NCI-H1417 treated with DMSO at 0.1 percent for 48 hours (cell line): ENCODE measurements at places on chromosomes 1 and 21.
A peak's percentile ranks its signal among the peaks of the same experiment; 100 is the strongest.

GRCh38 chr1:220734571-220735326, 13.4 kb upstream of the MTARC2 start:
- no peak for DNase-seq

GRCh38 chr1:16926491-16927073, 4.9 kb downstream of the CROCC start:
- DNase-seq = peak; percentile 84

- no peak for DNase-seq
Measured at GRCh38 chr1:65317866-65318653, 8.7 kb downstream of the DNAJC6 start.

- no peak for DNase-seq
Measured at GRCh38 chr1:41622859-41623732, 138.6 kb upstream of the EDN2 start.

- DNase-seq = no peak
Measured at GRCh38 chr1:29453502-29454240, 217.3 kb downstream of the PTPRU start.

- no peak for DNase-seq
Measured at GRCh38 chr21:19029816-19030215, 626.2 kb upstream of the TMPRSS15 start.

GRCh38 chr1:201013991-201014815, 9.3 kb downstream of the KIF21B start:
- DNase-seq = no peak

DNA sequence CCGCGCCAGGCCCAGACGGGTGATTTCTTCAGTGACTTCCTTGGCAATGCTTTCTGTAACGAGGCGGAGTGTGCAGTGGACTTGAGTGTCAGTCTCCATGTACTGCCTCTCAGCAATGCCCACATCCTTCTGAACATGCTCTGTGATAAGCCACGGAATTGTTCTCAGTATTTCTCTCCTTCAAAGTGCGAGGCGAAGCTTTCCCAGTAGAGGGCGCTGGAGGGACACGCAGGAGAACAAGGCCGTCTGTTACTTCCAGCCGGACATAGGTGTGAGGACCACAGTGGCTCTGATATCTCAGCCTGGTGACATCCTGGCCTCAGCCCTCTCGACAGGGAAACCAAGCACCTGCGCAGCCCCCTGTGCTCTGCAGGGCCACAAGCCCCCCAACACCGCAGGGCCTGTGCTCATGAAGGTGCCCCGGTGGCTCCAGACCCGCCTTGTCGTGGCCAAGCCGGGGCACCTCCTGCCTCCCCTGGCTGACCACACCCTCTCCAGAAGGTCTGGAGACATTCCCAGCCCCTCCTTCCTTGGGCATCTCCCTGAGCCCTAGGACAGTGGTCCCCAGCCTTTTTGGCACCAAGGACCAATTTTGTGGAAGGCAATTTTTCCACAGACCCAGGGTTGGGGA, 46.1 kb upstream of the BACE2 start:
- DNase-seq = peak; percentile 21

DNA sequence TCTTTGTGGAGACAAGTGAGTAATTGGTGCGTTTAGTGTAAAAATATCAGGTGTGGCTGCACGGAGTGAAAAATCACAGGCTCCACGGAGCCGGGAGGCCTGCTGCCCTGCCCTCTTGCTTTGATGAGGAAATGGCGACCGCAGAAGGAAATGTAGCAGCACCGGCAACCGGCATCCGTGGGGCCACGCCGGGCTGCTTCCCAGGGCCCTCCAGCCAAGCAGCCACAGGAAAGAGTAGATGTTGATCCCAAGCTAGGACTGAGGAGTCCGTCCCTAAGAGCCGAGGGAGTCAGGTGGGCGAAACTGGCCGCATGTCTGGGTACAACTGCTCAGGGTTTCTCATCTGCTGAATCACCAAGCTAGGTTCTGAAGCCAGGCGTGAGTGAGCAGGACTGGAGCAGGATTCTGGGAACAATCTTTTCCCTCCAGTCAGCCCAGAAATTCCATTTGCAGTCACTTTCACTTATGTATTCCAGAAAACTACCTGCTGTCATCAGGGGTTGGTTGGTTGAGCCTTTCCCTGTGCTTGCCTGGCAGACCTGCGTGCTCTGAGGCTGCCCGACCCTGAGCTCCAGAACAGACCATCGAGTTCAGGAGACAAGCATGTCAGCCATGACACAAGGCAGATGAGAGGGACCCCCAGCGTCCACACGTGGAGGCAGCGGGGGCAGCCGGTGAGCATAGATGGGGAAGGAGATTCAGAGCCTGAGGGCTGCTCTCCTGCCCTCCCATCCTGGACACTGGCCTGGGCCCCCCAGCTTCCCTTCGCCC, 5.8 kb upstream of the ITGB2 start:
- DNase-seq = no peak

DNA sequence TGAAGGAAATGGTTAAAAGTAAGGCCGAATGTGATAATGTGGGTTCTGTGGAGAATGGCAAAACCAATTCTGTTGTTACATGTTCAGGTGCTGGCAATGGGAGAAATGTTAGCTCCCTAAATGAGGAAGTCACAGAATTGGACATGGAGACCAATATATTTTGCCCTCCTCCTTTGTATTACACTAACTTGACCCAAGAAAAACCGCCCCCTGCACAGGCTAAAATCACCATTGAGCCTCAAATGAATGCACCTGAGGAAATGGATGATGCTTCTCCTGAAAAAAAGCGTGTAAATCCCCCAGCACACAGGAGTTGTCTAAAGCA, 932 bp downstream of the MAP10 start:
- no peak for DNase-seq

- no peak for DNase-seq
Measured at GRCh38 chr1:146032631-146033219, 11.2 kb upstream of the HJV start.

- DNase-seq = no peak
Measured at GRCh38 chr1:2493218-2493617, 17.1 kb downstream of the PLCH2 start.

- no peak for DNase-seq
Measured at GRCh38 chr1:25011943-25012638, 82.0 kb upstream of the RUNX3 start.

- DNase-seq = no peak
Measured at GRCh38 chr1:199706826-199707606, 320.5 kb upstream of the NR5A2 start.

DNA sequence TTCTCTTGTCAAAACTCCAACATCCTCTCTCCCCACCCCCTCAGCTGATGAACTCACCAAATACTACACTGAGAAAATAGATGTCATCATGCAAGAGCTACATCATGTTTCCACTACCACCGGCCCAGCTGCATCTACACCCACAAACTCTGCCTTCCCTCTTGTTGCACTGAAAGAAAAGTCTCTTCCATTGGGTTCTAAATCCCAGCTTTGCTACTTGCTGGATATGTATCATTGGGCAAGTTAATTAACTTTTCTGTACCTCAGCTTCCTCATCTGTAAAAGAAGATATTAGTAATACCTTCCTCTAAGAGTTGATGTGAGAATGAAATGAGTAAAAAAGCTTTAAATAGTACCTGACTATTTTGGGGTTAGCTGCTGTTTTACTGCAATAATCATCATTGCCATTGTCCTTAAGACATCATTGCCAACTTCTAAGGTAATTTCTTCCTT, 108.6 kb downstream of the OLFML2B start:
- DNase-seq = no peak

- DNase-seq = no peak
Measured at GRCh38 chr1:33902486-33903209, 38.8 kb downstream of the HMGB4 start.

- no peak for DNase-seq
Measured at GRCh38 chr1:160074865-160075264, 4.9 kb upstream of the KCNJ10 start.

DNA sequence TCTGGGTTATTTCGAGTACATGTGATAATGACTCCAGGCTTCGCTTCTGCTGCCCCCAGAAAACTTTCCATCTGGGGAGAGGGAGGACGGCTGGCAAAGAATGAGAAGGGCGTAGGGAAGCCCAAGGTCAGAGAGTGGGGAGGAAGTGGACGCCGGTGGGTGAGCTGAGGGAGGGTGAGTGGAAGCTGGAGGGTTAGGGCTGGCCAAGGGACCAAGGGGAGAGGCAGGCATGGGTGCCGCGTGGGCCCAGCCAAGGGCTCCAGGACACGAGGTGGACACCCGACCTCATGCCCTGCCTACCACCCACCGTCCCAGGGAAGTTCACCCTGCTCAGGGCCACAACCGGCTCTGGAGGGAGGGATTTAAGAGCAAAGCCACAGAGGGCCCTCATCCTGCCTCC, 75.8 kb downstream of the CASZ1 start:
- no peak for DNase-seq

DNA sequence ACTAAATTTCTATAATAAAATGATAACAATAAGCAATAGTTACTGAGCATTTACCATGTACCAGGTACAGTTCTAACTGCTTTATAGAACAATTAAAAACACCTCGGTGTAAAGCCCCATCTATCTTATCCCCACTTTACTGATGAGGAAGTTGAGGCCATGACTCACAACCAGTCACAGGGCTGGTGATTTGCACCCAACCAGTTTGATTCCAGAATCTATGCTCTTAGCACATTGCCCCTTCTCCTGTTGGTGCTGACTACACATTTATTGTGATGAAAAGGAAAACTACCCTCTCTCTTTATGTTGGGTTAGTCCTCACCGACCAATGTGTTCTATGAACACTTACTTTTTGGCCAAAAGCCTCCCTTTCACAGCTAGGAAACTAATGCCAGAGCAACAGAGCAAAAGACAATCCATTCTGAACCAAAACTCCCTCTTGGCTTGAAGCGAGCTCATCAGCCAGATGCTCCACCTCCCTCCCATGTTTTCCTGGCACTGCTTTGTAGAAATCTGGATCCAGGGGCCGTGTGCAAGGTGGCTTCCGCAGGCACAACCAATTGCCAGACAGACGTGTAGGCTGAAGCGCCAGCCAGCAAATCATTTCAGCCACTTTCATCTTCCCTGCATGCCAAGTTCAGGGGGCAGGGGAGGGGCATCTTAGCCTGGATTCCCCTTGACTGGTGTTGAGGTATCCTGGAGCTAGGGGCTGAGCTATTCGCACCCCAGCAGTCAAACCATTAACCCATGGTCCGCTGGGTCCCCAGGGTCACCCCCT, 32.0 kb upstream of the SLC30A1 start:
- no peak for DNase-seq

DNA sequence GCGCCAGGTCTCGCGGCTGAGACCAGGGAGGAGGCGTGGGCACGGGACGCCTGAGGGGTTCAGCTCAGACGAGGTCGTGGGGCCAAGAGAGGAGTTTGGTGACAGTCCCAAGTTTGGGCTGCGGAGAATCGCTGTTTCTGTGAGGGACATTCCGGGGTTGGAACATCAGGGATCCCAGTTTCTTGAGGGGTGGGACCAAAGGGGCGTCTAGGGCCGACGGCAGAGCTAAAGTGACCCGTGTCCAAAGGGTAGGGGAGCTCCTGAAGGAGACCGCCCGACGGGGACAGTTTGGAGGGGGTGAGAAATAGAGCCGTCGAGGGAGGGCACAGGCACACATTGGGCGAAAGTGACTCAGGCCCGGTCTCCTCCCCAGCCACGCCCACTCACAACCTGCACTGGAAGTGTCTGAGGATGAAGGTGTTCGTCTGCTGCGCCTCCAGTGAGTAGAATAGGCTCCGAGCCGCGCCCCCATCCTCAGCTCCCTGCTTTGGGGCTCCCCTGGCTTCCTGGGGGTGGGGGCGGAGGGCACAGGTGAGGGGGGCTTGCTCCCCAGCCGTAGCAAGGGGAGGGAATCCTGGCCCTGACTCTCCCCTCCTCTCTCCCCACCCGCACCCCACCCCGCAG, 7.0 kb downstream of the EFNA3 start:
- no peak for DNase-seq

DNA sequence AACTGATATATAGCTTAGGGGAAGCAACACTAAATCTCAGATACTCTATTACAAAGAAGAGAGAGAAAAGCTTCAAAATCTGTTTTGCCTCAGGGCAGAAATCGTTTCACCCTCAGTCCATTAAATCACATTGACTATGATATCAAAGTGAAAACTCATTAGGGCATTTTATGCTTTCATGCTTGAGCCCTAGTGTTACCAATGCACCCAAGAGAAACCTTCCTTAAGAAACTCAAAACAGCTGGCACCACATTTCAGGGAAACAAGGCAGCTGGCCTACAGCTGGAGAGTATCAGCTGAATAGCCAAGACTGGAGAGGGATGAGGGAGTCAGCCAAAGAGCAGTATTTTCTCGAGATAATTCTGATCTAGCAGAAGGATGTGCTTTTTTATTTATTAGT, 14.9 kb downstream of the COLGALT2 start:
- DNase-seq = no peak

- DNase-seq = no peak
Measured at GRCh38 chr1:64470665-64471217, 812 bp downstream of the CACHD1 start.

GRCh38 chr1:154423304-154423987, 18.3 kb downstream of the IL6R start:
- DNase-seq = no peak

GRCh38 chr1:67078291-67078690, 24.3 kb upstream of the SLC35D1 start:
- DNase-seq = no peak

DNA sequence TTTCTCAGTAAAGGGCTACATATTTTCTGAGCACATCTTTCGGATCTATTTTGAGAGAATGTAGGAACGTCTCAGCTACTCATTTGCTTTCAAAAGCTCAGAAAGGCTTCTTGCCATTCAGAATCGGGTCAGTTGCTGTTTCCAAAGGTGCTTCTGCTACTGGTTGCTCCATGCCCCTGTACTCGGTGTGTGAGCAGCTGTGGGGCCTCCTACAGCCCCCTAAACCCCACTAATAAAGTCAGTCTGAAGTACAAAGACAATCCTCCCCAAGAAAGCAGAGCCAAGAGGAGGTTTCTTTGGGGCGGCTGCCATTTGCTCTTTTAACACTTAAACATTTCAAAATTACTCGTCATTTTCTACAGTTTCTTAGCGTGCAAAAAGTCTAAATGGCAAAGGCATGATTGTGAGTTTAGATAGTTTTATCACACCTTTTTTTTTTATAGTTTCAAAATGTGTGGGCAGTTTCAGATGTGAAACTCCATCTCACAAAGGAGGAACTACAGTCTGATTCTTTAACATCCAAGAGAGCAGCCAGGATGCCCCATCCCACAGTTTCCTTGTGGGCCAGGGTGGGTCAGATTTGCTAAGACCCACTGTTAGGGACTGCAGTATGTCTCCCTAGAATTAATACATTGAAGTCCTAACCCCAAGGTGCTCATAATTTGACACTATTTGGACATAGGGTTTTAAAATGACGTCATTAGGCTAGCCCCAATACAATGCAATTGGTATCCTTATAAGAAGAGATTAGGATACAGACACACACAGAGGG, 4.1 kb downstream of the RUNX1 start:
- DNase-seq = no peak
